Cortex of kidney (tissue), 1 donor: ENCODE measurements at places on chromosomes 12 and 14.

- DNase-seq: no peak
Measured at GRCh38 chr12:27696864-27697564, 767 bp downstream of the REP15 start.

DNA sequence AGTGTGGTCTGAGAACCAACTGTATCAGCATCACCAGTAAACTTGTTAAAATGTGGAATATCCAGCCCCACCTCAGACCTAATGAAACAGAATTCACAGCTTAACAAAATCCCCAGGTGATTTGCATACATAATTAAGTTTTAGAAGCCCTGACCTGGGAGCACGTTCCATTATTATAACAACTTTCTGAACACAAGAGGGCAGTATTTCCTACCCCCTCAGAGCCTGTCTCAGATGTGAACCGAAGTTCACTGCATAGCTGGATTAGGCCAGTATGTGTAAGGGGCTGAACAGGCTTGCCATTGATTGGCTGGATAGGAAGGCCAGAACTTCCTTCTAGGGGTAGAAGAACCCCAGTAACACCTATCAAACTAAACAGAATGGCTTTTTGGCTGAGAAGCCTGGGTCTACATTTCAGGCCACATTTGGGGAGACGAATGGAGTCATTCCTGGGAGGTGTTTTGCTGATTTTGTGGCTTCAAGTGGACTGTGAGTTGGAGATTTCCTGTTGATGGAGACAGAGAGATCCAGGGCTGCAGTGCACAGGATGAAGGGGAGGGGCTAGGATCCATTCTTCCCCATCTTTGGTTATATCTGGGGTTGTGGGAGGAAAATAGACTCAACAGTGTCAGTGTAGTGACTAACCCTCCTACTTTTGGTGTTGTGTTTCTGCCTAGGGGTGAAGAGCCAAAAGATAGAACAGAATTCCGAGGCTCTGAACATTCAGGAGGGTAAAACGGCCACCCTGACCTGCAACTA, 94.7 kb upstream of the OR4E1 start:
- no peak for DNase-seq

DNA sequence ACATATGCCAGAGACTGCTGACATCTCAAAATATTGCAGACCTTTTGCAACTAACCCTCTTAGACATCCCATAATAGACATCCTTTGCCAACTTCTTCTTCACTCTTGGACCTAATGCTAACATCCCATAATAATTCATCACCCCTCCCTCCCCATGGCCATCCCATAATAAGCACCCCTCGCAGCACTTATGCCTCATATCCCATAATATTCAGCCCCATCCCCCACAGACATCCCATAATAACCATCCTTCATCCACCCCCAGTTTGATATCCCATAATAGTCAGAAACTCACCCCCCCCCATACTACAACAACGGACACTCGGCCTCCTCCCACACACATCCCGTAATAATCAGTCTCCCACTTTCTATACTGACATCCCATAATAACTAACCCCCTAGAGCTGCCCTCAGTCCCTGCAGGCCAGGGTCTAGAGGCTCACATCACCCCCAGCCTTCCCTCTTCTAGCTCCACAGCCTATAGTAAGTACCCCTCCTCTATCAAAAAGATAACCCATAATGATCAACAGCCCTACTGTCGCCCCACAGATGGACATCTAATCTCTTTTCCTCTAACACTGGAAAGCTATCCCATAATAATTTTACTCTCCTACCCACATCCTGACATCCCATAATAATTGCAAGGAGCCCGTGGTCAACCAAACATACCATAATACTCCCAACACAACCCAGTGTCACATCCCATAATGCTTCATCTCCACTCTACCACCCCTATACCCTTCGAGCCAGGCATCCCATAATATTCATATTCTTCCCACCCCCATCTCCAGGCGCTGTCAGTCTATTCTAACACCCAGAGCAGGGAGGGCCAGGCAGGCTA, 792 bp upstream of the CHD4 start:
- DNase-seq: no peak

- no peak for DNase-seq
Measured at GRCh38 chr14:53190938-53191337, 37.8 kb upstream of the DDHD1 start.

DNA sequence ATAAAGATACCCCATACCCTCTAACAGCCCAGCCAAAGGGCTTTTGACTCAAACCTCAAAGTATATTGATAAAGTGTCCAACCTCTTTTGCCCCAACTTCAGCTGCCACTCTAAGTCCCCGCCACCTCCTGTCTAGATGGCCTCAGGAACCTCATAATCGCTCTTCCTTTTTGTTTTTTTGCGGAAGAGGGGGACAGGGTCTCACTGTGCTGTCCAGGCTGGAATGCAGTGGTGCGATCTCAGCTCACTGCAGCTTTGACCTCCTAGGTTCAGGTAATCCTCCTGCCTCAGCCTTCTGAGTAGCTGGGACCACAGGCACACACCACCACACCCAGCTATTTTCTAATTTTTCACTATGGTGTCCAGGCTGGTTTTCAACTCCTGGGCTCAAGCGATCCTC, 60.3 kb downstream of the STX2 start:
- DNase-seq: no peak

- no peak for DNase-seq
Measured at GRCh38 chr12:96889273-96889933, 17.7 kb upstream of the NEDD1 start.

- DNase-seq: no peak
Measured at GRCh38 chr14:75446447-75446846, 18.6 kb downstream of the JDP2 start.

GRCh38 chr12:65892841-65893251, 68.6 kb downstream of the HMGA2 start:
- no peak for DNase-seq

- DNase-seq: no peak
Measured at GRCh38 chr12:50282721-50283228, 545 bp downstream of the LIMA1 start.

- DNase-seq: no peak
Measured at GRCh38 chr12:116196752-116197718, 80.5 kb downstream of the MED13L start.

DNA sequence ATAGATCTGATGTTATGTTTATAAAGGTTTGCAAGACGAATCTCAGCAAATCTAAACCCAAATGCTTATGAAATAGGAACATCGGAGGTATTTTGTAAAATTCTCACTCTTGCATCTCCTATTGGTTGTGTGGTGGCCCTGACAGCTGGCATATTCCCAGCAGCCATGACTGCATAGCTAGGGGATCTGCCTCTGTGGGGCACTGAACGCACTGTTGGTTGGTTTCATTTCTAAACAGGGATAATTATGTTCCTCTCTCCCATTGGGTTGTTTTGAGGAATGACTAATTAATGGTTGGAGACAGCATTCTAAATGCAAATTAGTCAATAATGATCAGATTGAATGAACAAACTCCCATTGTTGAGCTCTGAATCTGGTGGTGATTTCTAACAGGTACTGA, 2.7 kb upstream of the BEST3 start:
- no peak for DNase-seq

DNA sequence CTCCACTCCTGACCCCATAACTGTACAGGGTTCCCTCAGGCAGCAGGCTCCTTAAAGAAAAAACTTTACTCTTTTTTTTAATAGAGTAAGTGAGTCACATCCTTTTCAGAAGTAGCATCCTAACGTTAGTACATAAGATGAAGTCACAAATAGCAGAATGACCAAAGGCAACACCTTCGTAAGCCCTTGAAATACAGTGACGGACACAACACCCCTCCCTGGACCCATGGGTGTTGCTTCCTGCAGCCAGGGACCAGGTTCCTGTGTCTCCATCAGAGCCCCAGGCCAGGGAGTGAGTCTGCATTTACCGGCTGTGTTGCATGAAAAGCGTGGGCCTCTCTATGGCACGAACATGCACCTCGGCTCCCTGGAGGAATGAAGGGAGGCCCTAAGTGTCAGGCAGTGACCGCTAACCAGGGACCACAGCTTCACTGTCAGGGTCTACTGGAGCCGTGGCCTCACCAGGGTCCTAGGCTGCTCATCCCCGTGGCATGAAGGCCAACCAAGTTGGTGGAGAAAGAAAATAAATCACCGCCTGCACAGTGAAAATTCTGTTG, 340.0 kb upstream of the SFSWAP start:
- DNase-seq: no peak

DNA sequence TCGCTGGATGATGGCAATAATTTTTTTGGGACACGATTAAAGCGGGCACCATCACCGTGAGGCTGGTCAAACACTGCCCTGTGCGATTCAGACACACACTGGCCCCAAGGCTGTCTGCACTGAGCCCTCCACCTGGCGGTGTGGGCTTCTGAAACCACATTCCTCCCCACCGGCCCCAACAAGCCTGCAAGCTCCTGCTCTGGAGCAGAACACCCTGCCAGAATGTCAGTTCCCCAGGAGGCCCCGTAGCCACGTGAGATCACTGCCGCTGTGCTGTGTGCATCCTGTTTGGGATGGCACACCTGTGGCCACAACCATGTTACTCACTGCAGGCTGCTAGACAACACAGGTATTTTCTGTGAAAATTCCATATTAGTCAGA, 7.9 kb downstream of the GSC start:
- no peak for DNase-seq

- no peak for DNase-seq
Measured at GRCh38 chr14:63551332-63551731, 8.2 kb upstream of the PPP2R5E start.

DNA sequence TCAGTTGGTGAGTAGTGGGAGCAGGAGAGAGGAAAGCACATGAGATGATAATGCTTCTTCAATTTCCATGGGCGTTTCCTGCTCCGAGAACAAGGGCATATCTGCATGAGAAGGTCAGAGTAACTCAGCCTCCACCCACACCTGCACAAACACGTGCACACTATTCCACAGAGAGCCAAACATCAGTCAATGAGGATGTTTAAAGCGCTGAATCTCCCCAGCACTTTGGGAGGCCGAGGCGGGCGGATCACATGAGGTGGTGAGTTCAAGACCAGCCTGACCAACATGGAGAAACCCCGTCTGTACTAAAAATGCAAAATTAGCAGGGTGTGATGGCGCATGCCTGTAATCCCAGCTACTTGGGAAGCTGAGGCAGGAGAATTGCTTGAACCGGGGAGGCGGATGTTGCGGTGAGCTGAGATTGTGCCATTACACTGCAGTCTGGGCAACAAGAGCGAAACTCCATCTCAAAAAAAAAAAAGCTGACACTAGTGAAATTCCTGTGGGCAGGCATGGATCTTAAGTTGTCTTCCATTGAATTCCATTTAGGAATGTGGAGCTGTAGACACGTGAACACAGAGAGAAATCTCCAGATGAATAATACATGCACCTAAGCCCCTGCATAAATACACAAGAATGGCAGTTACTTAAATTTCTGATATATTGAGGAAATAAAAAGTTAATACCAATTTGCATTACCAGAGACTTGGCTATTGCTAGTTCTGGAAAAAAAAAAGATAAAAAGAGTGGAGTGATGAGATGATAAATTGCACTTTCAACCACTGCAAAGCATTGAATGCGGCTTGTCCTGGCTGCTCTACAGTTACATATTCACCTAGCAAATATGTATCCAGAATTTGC, 1097.4 kb upstream of the TMEM132C start:
- DNase-seq: no peak

DNA sequence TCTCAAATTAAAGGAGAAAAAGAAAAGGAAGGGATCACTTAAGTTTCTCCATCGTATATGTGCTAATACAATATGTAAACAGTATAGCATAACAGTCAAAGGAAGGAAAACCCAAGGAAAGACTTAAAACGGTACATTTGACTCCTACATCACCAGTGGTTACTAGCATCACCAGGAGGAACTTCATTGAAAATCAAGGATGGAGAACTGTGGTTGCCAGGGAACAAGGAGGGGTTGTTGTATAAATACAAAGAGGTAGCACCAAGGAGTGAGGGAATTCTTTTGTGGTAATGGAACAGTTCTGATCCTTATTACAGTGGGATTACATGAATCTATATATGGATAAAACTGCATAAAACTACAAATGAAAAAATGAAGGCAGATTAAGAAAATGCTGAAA, 1.6 kb downstream of the ZFYVE26 start:
- DNase-seq: no peak

DNA sequence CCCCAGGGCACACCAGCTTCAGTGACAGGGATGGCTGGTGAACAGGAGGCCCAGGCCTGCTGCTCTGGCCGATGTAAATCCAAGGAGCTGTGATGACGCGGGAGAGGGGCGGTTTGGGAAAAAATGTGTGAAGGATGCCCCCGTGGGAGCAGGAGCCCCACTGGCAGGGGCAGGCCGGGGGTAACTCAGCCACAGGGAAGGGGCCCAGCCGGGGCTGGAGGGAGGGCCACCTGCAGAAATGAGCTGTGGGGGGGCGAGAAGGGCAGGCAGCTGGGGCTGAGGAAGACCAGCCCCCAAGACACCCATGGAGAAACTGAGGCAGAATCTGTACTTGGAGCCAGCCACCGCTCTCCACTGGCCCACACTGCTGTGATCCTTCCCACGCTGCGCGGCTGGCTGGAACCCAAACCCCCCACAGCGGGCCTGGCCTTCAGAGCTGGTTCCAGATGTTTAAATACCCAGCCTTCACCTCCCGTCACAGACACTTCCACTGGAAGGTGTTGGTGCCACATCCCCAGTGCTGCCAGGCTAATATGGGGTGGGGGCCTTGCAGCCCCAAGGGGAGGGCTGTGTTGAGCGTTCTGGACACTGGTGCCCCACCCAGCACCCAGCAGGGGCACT, 28.5 kb upstream of the ANKRD9 start:
- DNase-seq: no peak

DNA sequence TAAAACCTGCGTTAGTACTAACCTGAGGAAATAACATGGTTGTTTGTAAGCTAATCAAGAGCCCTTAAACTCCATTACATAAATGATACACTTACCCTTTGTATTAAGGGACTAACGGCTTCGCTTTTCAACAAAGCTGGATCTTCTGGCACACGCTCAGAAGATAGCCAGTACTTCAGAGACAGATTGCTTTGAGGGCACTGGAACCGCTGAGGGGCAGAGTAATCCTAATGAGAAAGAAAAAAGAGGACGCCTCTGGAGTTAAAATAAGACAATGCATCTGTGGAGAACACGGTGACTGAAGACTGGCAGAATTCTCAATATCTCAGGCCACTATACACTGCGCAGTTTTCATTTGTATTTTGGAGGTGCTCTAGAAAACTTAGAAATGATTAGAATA, 1.5 kb upstream of the KTN1 start:
- no peak for DNase-seq

GRCh38 chr14:100747736-100748135, 21.0 kb downstream of the DLK1 start:
- DNase-seq: no peak

GRCh38 chr14:55605793-55606192, 25.8 kb downstream of the KTN1 start:
- DNase-seq: no peak

DNA sequence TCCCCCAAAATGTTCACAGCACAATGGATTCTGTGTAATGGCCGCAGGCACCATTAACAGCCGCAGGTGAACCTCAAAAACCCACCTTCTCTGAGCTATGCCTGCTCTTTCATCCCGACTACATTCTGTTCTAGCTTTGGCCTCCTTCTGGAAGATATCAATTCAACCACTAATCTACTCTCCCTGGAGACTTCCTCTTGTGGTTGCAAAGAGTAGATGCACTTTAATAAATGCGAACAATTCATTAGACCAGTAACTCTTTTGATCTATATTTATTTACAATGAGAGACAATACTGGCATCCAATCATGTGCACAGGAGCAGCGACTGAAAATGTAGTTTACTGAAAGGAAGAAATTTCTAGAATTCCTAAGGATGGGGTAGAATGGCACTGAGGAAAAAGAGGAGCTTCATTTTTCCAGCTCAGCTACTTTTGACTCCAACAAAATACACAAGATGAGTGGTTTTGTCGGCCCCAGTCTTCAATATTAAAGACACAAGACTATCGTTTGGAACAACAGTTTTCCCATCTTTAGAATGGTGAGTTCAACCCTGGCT, 5.3 kb downstream of the GRIN2B start:
- DNase-seq: no peak
